CD4-positive, alpha-beta T cell treated with Interleukin-6 at 100 ng/mL for 8 hours (primary cell): ENCODE measurements at places on chromosomes 7 and 10.

- DNase-seq = no peak
Measured at GRCh38 chr10:122282253-122282671, 11.2 kb downstream of the BTBD16 start.

- no peak for DNase-seq
Measured at GRCh38 chr10:102157224-102157623, 5.0 kb downstream of the NOLC1 start.

DNA sequence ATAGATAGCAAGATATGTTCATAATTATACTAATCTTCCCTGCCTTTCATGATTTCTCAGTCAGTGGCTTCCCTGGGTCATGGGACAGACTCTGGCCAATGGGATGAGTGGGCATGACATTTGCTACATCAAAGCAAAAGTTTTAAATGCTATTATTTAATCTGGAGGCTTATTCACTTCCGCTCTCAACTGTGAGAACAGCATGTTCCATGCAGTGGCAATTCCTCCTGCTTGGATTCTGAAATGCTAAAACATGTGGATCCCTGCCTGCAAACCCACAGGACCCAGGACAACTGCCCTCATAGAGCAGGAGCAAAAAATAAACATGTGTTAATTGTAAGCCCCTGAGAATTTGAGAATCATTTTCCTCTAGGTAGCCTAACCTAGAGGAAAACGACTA is 1412.4 kb upstream of the CELF2 start:
- no peak for DNase-seq

DNA sequence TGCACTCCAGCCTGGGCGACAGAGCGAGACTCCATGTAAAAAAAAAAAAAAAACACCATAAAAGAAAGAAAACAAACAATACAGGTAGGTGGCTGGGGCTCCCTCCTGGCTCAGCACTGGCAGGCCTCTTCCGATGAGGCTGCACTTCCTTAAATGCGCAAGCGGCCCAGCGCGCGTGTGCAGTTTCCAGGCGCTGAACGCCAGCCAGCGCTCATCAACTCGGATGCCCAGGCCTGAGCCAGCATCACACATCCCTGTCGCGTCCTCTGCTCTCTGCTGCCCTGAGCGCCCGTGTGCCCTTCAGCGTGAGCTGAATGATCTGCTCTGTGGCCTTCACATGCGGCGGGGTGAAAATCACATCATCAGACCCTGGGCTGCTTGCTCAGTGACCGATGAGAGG is 31.8 kb downstream of the NUDT1 start:
- DNase-seq = no peak

- DNase-seq = no peak
Measured at GRCh38 chr10:25288181-25288580, 113.4 kb downstream of the GPR158 start.

DNA sequence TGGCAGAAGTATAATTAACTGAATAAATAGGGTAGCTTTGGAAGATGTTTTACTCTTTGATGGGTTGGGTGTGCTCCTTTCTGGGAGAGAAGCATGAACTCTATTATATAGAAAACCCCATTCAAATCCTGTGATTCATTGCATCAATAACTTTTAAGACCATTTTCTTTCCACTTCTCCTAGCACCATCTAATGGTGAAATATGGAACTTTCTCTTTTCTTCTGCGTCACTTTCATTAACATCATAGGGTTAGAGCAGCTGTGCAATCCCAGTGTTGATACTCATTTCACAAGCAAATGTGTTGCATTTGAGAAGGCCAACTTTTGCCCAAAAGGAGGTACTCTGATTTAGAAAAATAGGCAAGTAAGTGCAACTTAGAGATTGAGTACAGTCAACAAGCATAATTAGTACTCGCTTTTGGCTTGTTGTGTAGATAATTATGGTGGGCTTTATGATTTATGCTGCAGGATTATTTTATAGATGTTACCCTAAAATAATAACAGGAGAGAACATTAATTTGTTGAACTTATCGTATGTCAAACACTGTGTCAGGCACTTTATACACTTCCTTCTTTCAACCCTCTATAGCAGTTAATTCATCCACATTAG is 92.9 kb downstream of the CPED1 start:
- DNase-seq = peak; percentile 35

GRCh38 chr7:101562531-101563197 is 66.4 kb downstream of the MYL10 start:
- no peak for DNase-seq

DNA sequence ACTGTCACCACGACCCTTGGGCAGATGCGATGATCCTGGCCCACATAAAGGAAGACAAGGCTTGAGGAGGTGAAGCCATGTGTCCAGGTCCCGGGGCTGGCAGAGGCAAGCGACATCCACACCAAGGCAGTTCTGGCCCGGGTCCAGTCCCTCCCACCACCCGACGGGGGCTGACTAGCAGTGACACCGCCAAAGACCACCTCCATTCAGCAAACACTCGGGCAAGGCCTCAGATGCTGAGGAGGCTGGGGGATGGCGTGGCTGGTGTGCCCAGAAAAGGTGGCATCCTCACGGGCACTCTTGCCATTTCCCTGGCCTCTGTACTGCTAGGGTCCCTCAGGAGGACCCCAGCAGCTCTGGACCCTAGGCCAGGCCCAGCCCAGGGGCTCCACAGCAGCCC is 219.0 kb downstream of the ELFN1 start:
- no peak for DNase-seq

DNA sequence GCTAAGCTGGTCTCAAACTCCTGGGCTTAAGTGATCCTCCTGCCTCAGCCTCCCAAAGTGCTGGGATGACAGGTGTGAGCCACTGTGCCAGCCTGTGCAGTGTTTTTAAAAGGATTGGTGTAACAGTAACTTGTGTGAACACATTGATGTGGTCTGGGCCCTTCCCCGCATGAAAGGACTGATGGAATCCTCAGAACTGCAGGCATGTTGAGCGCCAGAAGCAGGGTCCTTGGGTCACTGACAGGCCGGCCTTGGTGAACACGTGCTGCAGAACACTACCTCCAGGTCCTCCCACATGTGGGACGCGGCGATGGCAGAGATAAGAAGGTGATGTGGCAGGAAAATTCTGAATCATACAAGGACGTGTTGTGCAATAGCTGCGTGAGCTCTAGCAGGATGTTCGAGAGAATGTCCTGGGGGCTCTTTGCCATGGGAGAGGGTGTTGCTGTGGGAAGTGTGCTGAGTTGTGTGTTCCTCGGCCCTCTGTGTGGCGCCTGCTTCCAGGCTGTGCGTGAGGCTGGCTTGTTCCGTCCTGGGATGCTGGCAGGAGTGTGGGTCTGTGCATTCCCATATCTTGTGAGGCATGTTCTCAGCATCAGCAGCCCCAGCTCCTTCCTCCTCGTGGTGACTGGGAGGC is 68.2 kb downstream of the DNAJB6 start:
- no peak for DNase-seq

GRCh38 chr7:139931190-139931934 is 102.3 kb downstream of the TBXAS1 start:
- DNase-seq = no peak

DNA sequence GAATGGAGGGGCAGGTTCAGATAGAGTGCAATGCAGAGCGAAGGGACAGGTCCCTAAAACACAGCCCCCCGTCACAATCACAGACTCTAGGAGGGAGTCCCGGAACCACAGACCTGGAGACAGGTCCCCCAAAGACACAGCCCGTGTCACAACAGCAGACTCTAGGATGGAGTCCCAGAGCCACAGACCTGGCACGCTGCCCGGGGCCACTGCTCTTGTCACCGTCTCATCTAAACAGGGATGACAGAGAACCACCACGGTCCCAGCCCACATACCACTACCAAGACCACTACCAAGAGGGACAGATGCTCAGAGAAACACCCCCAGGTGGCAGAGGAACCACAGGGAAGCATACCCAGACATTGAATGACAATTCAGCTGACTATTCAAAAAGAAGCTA is 183.9 kb downstream of the TCERG1L start:
- DNase-seq = no peak

DNA sequence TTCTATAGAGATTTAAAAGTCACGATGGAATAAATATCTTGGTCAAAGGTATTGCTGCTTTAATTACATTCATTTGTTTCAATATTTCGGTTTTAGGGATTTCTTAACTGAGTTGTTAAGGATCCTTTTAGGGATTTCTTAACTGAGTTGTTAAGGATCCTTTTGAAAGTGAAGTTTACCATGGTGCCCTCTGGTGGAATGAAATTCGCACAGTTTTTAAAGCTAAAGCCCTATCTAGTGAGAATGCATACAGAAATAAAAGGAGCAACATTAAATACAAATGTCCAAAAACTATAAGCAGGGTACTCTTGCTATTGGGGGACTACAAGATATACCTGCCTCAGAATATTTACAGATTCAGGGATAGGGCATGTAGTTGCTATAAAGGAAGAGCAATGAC is 193.7 kb downstream of the RNLS start:
- peak; percentile 51 for DNase-seq

- DNase-seq = no peak
Measured at GRCh38 chr7:141549582-141549981, 1.6 kb upstream of the AGK start.

GRCh38 chr10:1267568-1267967 is 211.4 kb downstream of the WDR37 start:
- DNase-seq = no peak

DNA sequence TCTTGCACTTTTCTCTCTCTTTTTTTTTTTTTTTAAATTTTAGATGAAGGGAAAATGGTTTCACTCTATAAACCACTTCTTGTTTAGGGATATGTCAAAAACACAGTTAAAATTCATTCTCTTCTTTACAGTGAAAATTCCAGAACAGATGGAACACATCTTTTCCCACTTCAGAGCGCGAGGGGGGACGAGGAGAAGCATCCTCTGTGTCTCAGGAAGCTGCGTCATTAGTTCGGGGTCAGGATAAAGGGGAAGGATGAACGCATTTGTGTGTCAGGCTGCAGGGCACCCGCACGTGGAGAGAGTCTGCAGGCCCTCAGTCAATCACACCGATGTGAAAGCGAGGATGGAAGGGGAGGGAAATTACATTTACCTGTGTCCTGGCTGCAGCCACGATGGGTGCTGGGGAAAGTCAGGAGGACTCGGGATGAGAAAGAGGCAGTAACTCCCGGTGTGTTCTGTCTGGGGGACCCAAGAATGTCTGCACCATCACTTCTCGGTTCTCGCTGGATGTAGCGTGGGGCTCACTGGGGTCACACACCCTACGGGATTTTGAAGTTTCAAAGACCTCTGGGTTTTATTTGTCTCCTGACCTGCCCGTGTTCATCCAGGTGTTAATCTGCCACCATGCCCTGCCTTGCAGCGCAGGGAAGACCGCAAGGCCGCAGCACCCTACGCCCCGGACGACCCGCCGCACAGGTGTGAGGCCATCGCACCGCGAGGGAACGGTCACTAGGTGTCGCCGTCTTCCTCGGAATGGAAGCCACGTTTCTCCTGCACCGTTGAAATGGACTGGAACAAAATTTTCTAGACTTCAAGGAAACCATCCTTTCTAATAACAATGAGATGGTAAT is 66.7 kb upstream of the PITRM1 start:
- DNase-seq = peak; percentile 64

- DNase-seq = peak; percentile 67
Measured at GRCh38 chr7:106736508-106737201, 75.7 kb upstream of the CCDC71L start.

- no peak for DNase-seq
Measured at GRCh38 chr7:106312099-106312871, 27.5 kb upstream of the NAMPT start.

DNA sequence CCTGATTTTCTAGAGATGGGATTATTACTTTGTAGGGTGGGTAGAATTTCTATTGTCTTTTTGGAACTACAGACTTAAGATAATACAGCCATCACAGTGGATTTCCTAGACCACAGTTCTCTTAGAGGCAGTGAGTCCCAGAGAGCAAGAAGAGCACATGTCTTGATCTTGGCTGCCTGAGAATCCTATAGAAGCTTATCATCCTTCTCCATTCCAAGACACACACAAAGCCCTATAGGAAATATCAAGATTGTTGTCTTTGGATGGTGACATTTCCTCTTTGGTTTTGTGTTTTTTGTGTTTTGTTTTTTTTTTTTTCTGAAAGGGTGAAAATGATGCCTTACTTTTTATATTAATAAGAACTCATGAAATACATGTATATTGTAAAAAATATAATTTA is 143.1 kb downstream of the AHR start:
- DNase-seq = no peak

DNA sequence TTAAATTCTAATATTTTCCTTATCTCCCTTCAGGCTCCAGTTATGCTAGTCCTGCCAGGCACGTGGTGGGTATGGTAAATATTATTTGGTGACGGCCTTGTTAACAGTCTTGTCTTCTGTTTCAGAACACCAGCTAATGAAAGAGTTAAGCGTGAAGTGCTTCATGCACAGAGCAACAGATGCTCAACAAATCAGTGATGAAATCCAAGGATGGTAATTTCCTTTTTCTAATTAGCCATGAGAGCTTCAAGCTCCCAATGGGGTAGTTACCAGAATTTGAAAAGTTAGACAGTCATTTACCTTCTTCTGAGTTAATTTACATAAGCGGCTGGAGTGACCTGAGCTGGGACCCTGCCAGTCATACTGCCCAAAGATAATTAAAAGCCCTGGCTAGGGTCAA is 1.9 kb upstream of the OTUD1 start:
- no peak for DNase-seq

- no peak for DNase-seq
Measured at GRCh38 chr10:102641402-102641801, 2.9 kb upstream of the TRIM8 start.

DNA sequence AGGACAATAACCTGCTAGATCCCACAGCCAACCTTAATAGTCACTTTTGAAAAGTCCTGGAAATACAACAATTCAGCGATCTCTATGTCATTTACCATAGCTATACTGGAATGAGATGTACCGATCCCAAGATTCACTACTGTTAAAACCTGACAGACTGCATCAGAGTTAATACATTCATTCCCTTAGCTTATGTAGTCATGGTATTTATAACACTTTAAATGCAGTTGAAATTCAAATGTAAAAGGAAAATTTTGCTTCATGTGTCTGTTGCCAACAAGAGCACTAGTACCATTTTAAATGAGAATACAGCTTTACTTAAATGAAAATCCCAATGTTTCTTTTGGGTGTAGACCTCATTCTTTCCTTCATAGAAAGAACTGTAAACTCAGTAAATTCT is 11.1 kb upstream of the GGCT start:
- no peak for DNase-seq

- DNase-seq = no peak
Measured at GRCh38 chr10:129063212-129063611, 403.8 kb upstream of the MGMT start.

- DNase-seq = no peak
Measured at GRCh38 chr7:41336455-41336952, 366.4 kb downstream of the INHBA start.

DNA sequence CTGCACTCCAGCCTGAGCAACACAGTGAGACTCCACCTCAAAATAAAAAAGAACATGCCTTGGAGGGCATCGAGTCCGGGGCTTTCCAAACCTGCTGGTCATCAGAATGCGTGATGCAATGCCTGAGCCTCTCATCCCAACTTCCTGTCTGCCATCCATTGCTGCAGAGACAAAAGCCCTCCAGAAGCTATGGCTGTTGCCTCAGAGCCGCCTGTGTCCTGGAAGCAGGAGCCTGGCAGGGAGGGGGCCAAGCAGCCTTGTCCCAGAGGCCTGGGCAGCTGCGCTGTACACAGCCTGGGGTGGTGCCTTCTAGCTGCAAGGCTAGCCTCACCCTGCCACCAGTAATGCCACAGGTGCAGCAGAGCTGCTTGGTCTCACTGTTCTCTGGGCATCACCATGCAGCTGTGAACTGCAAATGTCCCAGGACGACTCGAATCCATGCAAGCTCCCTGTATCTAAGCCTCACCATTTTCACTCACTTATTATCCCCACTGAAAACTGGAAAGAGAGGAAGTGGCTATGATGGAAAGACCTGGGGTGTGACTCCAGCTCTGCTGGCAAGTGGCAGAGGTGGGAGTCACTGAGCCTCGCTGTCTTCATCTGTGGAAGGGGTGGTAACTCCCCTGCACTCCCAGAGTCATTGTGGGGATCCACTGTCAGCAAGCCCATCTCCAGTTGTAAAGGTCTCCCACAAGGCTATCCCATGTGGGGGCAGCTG is 7.0 kb downstream of the ALOX5 start:
- DNase-seq = no peak
